ENCODE measurements at places on chromosomes 7 and 10.

DNA sequence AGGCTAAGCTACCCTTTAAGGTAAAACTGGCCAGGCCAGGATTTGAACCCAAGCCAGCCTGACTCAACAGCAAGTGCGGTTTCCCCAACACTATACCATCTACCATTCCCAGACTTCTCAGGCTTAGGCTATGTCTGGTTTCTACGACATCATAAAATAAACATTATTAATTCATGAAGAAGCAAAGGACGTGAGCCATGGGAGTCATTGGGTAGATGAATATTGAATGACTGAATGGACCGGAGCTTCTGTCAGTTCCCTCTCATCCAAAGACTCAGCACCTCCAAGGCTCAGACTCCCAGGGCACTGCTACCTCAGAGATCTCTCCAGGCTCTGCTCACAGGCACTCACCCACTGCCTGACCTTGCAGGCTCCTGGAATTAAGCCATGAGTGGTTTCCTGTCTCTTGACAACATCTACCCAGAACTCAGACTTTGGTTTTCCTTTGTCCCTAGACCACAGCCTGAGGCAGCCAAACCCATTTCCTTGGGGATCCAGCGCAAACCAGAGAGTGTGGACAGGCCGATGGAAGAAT, 64.6 kb upstream of the STEAP1B start:
- no peak for DNase-seq

DNA sequence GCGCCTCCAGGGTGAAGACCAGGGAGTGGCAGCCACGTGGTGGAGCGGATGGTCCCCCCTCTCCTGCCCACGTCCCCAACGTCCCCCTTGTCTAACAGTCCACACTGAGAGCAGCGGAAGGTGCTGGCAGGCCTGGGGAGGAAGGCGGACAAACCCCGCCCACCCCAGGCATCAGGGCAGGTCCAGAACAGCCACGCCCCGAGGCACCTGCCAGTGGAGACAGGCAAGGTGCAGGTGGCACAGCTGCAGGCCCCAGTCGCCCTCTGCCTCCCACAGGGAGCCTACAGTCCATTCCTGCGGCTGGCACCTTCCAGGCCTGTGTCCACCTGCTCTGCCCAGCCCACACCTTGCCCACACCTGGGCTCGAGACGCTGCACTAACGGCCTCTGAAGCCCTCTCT, 24.9 kb downstream of the CYP2W1 start:
- DNase-seq: no peak

DNA sequence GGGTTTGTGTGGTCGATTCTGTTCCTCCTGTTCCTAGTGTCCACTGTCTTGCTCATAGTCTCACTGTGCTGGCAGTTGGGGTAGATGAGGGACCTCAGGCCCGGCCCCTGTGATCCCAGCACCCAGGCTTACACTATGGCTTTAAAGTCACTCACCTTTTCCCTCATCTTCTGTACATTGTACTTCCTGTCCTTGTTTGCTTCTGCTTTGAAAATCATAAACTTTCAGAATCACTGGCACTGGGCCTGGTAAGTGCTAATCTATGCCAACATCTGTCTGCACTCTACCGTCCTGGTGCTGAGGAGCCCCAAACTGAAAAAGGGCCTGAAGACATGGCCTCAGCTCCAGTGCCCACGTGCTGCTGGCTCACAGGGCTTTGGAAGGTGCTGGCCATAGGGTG, 5.7 kb upstream of the TAS2R60 start:
- DNase-seq: no peak

DNA sequence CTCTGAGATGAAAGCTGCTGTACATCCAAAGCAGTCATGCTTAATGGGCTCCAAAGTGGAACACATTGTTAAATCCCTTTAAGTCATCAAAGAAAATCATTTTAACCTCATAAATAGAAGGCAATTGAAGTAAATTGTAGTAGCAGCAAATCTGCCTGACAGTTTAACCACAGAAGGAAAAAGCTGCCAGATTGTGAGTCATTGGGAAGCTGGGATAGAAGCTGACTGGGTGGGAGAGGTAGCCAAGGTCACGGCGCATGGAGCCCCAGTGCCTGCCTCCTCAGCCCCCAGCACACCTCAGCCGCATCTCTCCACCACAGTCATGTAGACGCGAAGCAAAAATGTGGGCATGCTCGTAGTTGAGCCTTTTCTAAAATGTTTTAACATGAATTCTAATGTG, 44.0 kb downstream of the TARP start:
- DNase-seq: no peak

Measured in caudate nucleus (tissue), 63 donors.